ENCODE measurements at places on chromosomes 13 and 19. TPM values are rescaled to one million over a fixed set of nuclear protein-coding genes. Genes with fewer than 3 reads are reported as not detected.

GRCh38 chr19:3034656-3035541 lies 5.8 kb upstream of the TLE2 start:
- DNase-seq = peak; percentile 48

- no peak for DNase-seq
These were observed 2.4 kb downstream of the CUL4A start for GRCh38 chr13:113211774-113212173.

DNA sequence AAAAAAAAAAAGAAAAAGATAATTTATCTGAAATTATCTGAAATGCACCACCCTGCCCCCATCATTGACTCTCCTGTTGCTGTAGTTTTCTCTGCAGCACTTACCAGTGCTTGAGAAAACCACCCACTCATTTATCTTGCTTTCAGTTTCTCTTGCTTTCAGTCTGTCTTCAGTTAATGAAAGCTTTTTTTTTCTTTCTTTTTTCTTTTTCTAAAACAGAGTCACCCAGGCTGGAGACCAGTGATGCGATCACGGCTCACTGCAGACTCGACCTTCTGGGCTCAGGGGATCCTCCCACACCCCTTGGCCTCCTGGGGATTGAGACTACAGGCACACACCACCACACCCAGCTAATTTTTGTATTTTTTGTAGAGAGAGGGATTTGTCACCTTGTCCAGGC lies 4.3 kb upstream of the ACP5 start:
- DNase-seq = no peak

GRCh38 chr13:91358387-91358782 lies 10.9 kb downstream of the MIR17HG start:
- DNase-seq = no peak

GRCh38 chr19:17806945-17807344 lies 12.0 kb downstream of the B3GNT3 start:
- no peak for DNase-seq

DNA sequence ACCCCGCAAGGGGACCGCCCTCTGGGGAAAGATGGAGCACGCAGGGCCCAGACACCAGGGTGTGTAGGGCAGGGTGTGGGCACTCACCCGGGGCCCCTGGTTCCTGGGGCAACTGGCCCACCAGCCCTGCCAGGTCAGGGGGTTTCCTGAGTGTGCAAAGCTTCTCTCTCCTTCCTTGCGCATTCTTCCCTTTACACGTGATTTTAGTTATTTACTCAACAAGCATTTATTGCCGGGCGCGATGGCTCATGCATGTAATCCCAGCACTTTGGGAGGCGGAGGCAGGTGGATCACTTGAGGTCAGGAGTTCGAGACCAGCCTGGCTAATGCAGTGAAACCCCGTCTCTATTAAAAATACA lies 20.4 kb downstream of the PRR36 start:
- DNase-seq = no peak

- peak; percentile 36 for DNase-seq
These were observed 10.8 kb downstream of the CLN5 start for GRCh38 chr13:77002590-77003190.

DNA sequence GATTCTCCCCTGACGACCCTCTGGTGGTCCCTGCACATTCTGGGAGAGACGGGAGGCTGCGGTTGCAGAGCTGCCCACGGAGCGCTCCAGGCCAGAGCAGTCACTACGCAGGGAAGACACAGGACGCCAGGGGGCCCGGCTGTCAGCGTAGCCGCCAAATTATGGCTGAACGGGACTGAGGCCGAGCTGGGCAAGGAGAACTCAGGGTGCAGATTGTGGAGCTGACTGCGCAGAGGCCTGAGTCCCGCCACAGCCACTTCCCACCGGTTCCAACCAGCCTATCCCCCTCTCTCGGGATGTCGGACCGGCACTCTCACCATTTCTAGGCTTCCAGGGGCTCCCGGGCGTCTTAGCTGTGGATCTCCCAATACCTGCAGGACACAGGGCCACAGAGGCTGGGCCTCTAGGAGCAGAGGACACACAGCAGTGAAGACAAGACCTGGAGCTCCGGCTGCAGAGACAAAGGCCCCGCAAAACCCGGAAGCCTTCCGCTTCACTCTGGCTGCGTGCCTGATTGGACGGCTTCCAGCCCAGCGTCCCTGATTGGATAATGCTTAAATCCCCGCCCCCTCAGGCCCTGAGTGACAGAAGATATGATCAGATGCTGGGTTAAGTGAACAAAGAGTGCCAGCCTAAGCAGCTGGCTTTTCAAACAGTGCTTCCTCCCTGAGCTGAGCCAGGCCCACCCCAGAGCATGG lies at the start of gene ZNF737:
Gene ZNF737 (minus strand): TSS at position 461 of the 698 bp plus-strand sequence. CDS start 141 bp downstream, at position 320.
- DNase-seq = peak; percentile 96

- no peak for DNase-seq
These were observed 67.3 kb upstream of the SPRY2 start for GRCh38 chr13:80408270-80408669.

GRCh38 chr13:79448413-79448812 lies 32.5 kb upstream of the NDFIP2 start:
- no peak for DNase-seq

DNA sequence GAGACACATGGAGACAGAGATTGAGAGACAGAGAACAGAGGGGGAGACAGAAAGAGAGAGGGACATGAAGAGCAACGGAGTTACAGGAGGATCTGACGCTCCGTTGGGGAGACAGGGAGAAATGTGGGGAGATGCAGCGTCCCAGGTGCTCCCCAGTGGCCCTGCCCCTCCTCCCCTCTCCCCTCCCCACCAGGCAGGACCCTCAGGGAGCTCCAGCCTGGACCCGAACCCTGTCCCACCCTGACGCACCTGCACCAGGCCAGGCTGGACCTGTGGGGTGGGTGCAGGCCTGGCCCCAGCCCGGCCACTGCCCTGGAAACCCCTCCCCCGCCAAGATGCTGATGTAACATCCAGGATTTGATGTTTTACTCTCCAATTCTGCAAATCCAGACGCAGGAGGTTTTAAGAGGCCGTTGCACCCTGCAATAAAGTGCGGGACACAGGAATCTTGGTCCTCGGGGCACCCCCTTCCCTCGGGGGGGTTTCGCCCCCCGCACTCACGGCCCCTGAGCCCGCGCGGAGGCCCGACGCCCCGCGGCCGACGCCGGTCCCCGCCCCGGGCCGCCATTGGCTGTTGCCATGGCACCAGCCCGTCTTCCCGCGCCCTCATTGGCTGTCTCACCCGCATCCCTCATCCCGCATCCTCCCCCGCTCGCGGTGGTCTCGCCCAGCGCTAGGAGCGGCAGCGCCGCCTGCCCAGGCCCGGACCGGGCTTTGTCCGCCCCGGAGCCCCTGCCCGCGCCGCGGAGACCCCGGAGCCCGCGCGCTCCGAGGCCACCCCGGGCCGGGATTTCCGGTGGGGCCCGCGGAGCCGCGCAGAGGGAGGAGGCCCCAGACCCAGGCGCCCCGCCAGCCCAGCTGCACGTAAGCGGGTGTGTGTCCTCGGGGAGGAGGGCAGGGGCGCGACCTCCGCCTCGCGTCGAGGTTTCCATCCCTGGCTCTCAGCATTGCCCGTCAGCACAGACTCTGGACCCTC lies at the start of gene APC2:
Gene APC2 (plus strand): TSS at position 655 of the 976 bp plus-strand sequence. CDS start 2,881 bp downstream, outside the sequence.
- no peak for DNase-seq

DNA sequence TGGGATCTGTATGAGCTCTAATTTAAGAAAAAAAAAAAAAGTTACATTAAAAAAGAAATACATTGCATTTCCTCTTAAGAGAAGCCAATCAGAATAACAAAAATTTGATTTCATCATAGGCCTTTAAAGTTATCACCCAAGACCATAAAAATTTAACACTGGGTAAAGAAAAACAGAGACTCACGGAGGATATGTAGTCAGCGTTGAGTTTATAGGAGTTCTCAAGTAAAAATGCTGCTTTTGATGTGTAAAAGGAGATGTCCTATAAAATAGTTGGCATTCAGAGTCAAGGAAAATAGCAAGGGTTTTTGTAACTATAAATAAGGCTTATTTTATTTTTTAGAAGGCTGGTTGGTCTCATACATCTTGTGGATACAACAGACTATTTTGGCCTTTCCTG lies 191.1 kb downstream of the EFNB2 start:
- DNase-seq = no peak

DNA sequence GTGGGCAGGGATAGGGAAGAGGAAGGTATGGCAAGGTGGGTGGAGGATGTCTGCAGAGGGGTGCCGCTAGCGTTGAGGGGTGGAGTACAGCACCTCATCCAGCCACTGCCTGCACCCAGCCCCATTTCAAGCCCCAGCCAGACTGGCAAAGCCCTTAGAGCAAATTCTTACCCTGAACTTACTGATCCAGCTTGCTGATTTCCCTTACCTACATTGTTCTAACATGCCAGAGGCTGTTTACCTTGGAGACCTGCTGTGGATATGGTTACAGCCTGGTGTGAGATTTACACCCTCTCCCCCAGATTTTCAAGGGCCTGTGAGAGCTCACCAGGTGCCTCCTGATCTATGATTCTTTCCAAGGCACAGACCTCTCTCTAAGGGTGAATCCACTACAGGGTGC lies 86.0 kb downstream of the ZNF726 start:
- no peak for DNase-seq

DNA sequence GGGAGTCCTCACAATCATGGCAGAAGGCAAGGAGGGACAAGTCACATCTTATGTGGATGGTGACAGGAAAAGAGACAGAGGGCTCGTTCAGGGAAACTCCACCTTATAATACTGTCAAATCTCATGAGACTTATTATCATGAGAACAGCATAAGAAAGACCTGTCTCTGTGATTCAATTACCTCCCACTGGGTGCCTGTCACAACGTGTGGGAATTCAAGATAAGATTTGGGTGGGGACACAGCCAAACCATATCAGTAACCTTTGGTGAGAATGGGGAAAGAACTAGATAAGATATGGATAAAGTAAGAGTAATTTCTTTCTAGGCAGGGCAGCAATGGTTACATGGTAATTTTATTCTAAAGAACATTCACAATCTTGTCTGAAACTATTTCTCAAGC lies 344.9 kb upstream of the KLF12 start:
- no peak for DNase-seq

- no peak for DNase-seq
These were observed 108.1 kb upstream of the GJB6 start for GRCh38 chr13:20340136-20340758.

GRCh38 chr19:30401956-30402355 lies 29.8 kb downstream of the ZNF536 start:
- DNase-seq = no peak

- no peak for DNase-seq
These were observed 197.2 kb downstream of the NUFIP1 start for GRCh38 chr13:44792096-44792495.

GRCh38 chr13:44905556-44905955 lies 83.7 kb downstream of the NUFIP1 start:
- DNase-seq = no peak

GRCh38 chr13:19860884-19861655 lies 2.4 kb downstream of the ZMYM5 start:
- no peak for DNase-seq

- DNase-seq = no peak
These were observed 45.3 kb downstream of the NWD1 start for GRCh38 chr19:16764793-16765433.

GRCh38 chr13:40652588-40652940 lies 13.9 kb downstream of the FOXO1 start:
- no peak for DNase-seq

GRCh38 chr19:34999498-35000337 lies at the start of gene GRAMD1A:
TSS of gene GRAMD1A (plus strand) at chr19:35000323. CDS start at chr19:35000479, 156 bp downstream.
- peak; percentile 94 for DNase-seq

GRCh38 chr19:42290523-42291434 lies 11.2 kb upstream of the PRR19 start:
- no peak for DNase-seq

GRCh38 chr13:71169180-71169579 lies 697.8 kb downstream of the DACH1 start:
- DNase-seq = no peak

DNA sequence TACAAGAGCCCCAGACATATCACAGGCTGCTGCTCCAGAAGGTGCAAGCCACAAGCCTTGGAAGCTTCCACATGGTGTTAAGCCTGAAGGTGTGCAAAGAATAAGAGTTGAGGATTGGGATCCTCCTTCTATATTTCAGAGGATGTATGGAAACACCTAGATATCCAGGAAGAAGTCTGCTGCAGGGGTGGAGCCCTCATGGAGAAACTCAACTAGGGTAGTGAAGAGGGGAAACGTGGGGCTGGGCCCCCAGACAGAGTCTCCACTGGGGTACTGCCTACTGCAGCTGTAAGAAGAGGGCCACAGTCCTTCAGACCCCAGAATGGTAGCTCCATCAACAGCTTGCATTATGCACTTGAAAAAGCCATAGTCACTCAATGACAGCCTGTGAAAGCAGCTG lies 1444.0 kb downstream of the SLITRK1 start:
- no peak for DNase-seq

DNA sequence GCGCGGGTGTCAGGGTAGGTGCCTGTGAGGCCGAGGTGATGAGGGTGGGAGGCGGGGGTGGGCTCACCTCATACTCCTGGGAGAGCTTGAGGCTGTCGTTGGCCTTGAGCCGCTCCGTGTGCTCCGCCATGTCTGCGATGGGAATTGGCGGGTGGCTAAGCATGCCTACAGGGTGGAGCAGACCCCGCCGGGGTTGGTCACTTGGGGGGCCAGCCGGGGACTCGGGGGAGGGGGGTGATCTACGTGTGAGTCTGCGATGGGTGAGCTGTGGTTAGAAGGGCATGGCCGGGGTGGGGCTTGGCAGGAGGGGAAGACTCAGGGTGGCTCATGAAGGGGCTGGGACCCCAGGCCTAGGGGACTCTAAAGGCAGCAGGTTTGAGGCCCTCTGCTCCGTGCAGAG lies 125.2 kb downstream of the PTPRS start:
- DNase-seq = no peak

DNA sequence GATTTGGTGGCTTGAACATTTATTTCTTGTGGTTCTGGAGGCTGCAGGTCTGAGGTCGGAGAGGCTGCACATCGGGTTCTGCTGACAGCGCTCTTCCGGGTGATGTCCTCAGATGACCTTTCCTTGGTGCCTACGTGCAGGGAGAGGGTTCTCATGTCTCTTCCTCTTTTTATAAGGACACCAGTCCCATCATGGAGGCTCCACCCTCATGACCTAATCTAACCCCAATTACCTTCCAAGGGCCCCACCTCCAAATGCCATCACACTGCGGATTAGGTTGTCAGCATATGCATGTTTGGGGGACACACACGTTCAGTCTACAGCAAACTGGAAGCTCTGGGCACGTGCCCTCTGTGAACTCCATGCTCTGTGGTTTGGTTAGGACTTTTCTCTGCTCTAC lies 338.6 kb downstream of the FGF9 start:
- no peak for DNase-seq

SLC6A16 gene
- polyA plus RNA-seq = not detected

C19orf81 gene
- polyA plus RNA-seq = not detected

MEDAG gene
- polyA plus RNA-seq = 2.4 TPM

GADD45GIP1 gene
- polyA plus RNA-seq = 27.0 TPM

TPTE2 gene
- not detected for polyA plus RNA-seq

LHFPL6 gene
- 0.22 TPM for polyA plus RNA-seq

NLRP4 gene
- polyA plus RNA-seq = not detected

NXNL1 gene
- polyA plus RNA-seq = not detected

FUT6 gene
- polyA plus RNA-seq = 23.9 TPM

FOSB gene
- polyA plus RNA-seq = 0.89 TPM

PLVAP gene
- 4.3 TPM for polyA plus RNA-seq

NTF4 gene
- polyA plus RNA-seq = not detected

CEACAM19 gene
- polyA plus RNA-seq = 25.7 TPM

OR7C1 gene
- polyA plus RNA-seq = 0.04 TPM

CLDND2 gene
- polyA plus RNA-seq = 0.25 TPM

LSM7 gene
- polyA plus RNA-seq = 233 TPM

HCN2 gene
- 0.19 TPM for polyA plus RNA-seq

ZNF350 gene
- 5.1 TPM for polyA plus RNA-seq

MUC16 gene
- not detected for polyA plus RNA-seq

FREM2 gene
- polyA plus RNA-seq = 0.10 TPM

Data from small intestine (tissue), 16 donors.